Stomach (tissue), 19 donors: ENCODE measurements at places on chromosomes 13 and 19. TPM values are rescaled to one million over a fixed set of nuclear protein-coding genes. Genes with fewer than 3 reads are reported as not detected.

GRCh38 chr19:3575949-3576673 lies 3.4 kb downstream of the HMG20B start:
- peaks cover 51% of the 10 kb centered on the region for H3K4me1 ChIP-seq
- no peaks in the 10 kb centered on the region for H3K27me3 ChIP-seq
- H3K4me3 ChIP-seq, result peak overlapping the region; percentile 26
- H3K36me3 ChIP-seq, result peaks cover 18% of the 10 kb centered on the region
- DNase-seq, result no peak

The TDRD3 gene
- 12.5 TPM for total RNA-seq

The RASIP1 gene
- 26.8 TPM for total RNA-seq

DNA sequence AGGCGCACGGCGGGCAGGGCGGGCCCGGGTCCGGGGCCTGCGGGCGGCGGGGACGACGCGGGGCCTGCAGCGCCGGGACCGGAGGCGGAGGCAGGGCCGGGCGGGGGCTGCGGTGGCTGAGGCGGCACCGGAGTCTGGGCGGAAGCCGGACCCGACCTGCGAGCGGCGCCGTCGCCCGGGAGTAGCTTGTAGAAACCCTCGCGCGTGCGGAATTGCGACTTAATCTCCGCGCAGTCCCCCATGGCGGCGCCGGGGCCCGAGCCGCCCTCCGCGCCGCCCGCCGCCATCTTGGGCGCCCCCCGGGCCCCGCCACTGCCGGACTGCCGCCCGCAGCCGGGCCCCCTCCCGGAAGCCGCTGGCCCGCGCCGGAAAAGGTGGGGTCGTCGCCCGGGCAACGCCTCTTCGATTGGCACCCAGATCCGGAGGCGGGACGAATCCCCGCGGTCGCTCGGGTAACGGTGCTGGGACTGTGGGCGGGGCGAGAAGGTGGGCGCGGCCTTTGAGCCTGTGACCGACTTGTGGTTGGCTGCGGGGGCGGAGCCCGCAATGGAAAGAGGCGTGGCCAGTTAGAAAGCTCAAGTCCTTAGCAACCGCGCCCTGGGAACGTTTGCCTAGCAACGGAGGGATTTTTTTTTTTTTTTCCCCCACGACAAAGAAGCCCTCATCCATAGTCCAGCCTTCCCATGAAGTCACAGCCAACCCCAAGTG lies at the start of gene DMWD:
Gene DMWD (minus strand): TSS at position 376 of the 708 bp plus-strand sequence. CDS start 89 bp downstream, at position 287.
- H3K27me3 ChIP-seq, result no peaks in the 10 kb centered on the region
- peak within 1 kb of the TSS; percentile 77 for H3K4me3 ChIP-seq
- H3K4me1 ChIP-seq, result peaks cover 19% of the 10 kb centered on the region
- H3K36me3 ChIP-seq, result peaks cover 33% of the 10 kb centered on the region
- H3K27ac ChIP-seq, result peak within 1 kb of the TSS; percentile 93

The DNM2 gene
- total RNA-seq, result 426 TPM

DNA sequence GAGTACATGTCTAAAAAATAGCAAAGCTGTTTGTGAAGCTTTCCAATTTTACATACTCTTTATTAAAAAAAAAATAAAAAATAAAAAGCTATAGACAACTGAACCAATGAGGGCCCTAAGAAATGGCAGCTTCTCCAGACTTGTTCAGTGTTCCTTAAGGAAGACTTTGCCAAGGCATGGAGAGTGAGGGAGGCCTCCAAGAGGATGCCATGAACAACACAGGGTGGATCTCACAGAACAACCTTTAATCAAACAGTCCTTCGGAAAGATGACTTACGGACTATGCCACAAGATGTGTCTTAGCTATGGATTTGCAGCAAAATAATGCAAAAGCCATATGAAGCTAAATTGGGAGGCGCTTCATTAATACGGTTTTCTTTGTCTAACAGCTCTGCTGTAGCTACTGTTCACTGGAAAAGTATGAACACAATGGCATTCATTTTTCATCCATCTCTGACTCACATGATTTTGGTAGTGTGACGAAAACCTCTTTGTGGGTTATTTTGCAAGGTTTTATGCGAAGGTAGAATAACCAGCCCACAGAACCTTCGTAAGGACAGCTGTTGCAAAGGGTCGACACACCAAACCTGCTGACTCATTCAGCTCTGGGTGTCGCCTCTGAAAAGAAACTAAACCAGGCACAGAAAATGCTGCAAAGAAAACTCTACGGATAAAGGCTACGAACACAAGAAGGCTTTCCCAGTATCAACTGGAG lies 27.7 kb downstream of the EFNB2 start:
- peak; percentile 39 for DNase-seq
- H3K4me1 ChIP-seq, result no peaks in the 10 kb centered on the region
- H3K36me3 ChIP-seq, result peaks cover 14% of the 10 kb centered on the region
- no peak overlapping the region for H3K4me3 ChIP-seq

DNA sequence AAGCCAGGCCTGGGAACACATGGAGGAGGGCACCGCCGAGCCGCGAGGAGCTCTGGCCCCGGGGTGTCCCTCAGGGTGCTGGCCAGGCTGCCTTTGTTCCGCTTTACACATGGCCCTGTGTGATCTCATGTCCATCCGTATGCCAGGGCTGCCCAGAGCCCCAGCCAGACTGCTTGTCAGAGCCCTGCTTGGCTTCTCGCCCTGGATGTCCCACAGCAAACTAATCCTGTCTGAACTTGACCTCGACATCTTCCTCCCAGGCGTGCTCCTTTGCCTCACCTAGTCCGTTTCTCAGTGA lies 14.3 kb downstream of the BCKDHA start:
- H3K27ac ChIP-seq, result no peak overlapping the region
- no peak for DNase-seq
- H3K4me3 ChIP-seq, result no peak overlapping the region
- peaks cover 64% of the 10 kb centered on the region for H3K36me3 ChIP-seq

DNA sequence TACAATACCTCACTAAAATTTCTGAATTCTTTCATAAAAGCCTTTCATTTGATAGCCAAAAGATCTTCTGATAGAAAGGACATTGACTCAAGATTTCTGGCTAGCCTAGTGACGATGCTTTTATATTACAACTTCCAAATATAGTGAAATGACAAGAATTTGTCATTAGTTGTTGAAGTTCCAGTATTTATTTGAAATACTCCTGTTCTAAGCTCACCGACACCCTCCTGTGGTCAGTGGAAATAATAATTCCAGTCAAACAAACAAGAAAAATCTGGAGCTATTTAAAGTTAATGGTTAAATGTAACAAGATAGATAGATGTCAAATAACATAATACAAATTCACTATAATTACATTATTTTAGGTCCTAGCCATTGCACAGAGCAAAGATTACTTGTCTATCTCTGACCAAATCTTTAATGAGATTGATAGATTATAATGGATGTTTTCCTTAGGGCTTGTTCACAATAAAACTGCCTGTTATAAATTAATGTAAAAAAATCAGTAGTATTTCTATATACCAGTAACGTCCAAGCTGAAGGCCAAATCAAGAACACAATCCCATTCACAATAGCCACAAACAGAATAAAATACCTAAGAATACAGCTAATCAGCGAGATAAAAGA lies 195.5 kb downstream of the RGCC start:
- H3K27ac ChIP-seq, result no peak overlapping the region
- DNase-seq, result peak; percentile 79
- no peaks in the 10 kb centered on the region for H3K27me3 ChIP-seq

DNA sequence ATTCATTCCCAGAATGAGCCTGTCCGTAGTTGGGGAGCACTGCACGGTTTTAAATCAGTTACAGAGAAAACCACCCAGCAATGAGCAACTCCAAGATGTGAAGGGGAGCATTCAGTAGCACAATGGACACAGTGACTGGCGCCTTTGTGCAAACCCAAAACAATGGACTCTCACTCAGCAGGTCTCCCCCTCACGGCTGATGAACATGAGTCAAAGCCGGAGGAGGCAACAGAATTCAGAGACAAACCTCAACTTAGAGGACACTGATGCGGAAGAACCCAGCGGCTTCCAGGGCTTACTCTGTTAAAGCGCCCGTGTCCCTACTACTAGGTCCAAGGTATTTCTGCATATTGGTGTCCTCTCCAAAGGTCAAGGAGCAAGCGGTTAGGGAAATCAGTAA lies 17.7 kb downstream of the PLEKHF1 start:
- no peak overlapping the region for H3K27ac ChIP-seq
- peaks cover 8% of the 10 kb centered on the region for H3K36me3 ChIP-seq
- peaks cover 61% of the 10 kb centered on the region for H3K4me1 ChIP-seq

DNA sequence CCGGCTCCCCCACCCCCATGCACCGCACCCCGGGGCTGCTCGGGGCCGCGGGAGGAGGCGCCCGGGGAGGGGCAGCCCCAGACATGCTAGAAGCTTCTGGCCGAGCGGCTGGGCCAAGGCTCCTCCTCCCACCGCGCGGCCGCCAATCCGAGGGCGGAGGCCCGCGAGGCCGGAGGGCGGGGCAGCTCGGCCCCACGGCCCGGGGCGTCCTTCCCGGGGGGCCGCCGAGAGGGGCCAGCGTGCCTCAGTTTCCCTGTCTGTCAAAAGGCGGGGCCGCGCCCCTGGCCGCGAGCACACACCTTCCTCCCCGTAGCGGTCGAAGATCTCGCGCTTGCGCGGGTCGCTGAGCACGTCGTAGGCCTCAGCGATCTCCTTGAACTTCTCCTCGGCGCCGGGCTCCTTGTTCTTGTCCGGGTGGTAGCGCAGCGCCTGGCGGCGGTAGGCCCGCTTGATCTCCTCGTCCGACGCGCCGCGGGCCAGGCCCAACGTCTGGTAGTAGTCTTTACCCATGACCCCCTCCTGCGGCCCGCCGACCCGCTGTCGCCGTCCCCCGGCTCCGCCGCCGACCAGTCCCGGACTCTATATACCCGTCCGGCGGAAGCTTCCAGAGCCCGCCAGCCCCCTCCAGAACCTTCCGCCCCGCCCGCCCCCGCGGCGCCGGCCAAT lies at the start of gene DNAJB1:
Gene DNAJB1 (minus strand): TSS at position 558 of the 666 bp plus-strand sequence. CDS start 48 bp downstream, at position 510.
- peaks cover 54% of the 10 kb centered on the region for H3K4me1 ChIP-seq
- peaks cover 32% of the 10 kb centered on the region for H3K36me3 ChIP-seq
- H3K27ac ChIP-seq, result peak within 1 kb of the TSS; percentile 100
- H3K4me3 ChIP-seq, result peak within 1 kb of the TSS; percentile 89
- DNase-seq, result peak; percentile 83

- H3K27me3 ChIP-seq, result no peaks in the 10 kb centered on the region
- peaks cover 6% of the 10 kb centered on the region for H3K4me1 ChIP-seq
- H3K4me3 ChIP-seq, result no peak overlapping the region
- no peaks in the 10 kb centered on the region for H3K36me3 ChIP-seq
- no peak overlapping the region for H3K27ac ChIP-seq
- no peak for DNase-seq
These were observed 32.4 kb upstream of the SPATA13 start for GRCh38 chr13:24128112-24128511.
